Cortex of kidney (tissue), 1 donor: ENCODE measurements at places on chromosomes 16 and 17.

DNA sequence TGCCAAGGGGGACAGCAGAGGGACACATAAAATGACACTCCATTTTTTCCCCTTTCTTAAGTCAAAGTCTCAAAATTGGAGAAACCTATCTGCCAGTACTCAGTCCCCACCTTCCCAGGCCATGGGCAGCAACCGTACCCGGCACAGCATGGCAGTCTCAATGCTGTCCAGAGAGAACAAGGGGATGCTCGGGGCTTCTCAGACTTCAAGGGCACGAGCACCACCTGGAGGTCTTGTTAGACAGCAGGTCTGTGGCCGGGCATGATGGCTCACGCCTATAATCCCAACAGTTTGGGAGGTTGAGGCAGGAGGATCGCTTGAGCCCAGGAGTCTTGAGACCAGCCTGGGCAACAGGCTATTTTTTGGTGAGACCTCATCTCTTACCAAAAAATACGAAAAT, 3.2 kb downstream of the DNAH17 start:
- no peak for DNase-seq

- no peak for DNase-seq
These were observed 89.3 kb downstream of the SDR42E1 start for GRCh38 chr16:81921843-81922584.

DNA sequence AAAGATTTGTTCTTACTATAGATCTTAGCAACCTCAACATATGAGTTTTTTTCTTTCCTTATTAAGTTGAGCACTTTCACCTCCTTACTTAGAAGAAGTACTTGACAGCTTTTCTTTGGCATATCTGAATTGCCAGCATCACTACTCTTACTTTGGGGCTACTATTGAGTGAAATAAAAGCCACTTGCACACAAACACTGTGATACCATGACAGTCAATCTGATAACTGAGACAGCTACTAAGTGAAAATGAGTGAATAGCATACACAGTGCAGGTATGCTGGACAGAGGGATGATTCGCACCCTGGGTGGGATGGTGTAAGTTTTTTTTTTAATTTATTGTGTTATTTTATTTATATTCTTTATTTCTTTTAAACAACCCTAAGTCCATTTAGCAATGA, 13.5 kb upstream of the TENT4B start:
- no peak for DNase-seq

DNA sequence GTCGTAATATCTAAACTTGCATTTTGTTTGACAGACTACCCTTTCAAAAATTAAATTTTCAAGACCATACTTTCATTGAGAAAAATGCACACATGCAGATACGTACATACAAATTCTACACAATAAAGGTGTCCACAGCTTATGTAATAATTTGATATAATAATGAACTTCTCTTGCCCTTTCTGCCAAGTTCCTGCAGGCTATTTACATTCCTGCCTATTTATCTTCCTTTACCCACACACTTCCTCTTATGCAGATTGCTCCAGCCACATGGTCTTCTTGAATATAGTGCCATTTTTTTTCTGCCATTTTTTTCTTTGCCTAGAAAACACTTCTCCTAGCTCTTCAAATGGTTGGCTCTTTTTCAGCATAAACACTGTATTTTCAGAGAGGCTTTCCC, 826.9 kb upstream of the CDH8 start:
- DNase-seq = no peak

- DNase-seq = no peak
These were observed 24.8 kb upstream of the NSRP1 start for GRCh38 chr17:30091771-30092170.

DNA sequence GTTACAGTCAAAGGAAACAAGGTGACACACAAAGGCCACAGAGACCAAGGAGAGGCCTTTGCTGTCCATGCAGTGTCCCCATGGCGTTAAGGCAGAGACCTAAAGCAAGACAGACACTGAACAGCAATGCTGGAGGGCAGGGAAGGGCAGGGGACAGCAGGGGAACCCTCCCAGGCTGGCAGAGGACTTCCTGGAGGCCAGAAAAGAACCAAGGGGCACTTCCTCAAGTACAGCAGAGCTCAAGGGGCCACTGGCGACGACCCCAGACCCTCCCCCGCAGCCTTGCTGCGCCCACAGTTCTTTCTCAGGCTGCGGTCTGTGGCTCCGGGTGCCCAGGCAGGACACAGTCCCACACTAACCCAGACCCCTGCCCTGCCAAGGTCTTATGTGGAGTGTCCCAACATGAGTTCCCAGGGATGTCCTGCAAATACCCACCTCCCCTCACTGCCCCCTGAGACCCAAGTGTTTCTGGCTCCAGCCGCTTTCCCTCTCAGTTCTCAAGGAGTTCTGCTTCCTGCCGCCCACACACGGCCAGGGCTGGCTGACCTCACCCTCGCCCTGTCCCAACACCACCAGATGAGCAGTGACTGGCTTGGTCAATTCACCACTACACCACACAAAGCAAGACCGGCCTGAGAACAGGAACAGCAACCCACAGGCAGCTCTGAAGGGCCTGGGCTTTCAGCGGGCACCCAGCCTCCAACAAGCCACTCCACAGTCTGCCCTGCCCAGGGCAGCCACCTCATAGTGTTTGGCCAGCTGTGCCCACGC, 4.2 kb downstream of the CLCN7 start:
- no peak for DNase-seq

- no peak for DNase-seq
These were observed 20.0 kb downstream of the SBK1 start for GRCh38 chr16:28312327-28312726.

- no peak for DNase-seq
These were observed 834 bp downstream of the DCXR start for GRCh38 chr17:82036634-82037091.

- no peak for DNase-seq
These were observed 25.6 kb downstream of the IGSF6 start for GRCh38 chr16:21626659-21627277.

GRCh38 chr16:4152267-4152666, 36.0 kb upstream of the ADCY9 start:
- DNase-seq = no peak

GRCh38 chr16:7953360-7953759, 620.7 kb downstream of the RBFOX1 start:
- DNase-seq = no peak

DNA sequence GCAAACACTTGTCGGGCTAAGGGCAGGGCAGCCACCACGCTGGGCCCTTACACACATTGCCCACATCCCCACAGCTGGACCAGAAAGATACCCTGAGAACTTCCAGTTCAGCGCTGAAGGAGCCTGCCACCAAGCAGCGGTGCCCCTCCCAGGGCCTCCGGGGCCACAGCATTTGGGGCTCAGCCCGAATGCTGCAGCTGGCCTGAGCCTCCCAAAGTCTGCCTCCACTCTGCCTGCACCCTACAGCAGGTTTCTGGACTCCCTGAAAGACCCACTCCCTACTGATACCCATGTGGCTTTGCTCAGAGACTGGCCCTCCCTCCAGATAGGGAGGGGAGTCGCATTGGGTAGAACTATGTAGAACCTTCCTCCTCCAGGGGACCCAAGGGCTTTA, 1.5 kb downstream of the MCRIP1 start:
- no peak for DNase-seq

- DNase-seq = no peak
These were observed 352.6 kb downstream of the SEC14L1 start for GRCh38 chr17:77493238-77493820.

DNA sequence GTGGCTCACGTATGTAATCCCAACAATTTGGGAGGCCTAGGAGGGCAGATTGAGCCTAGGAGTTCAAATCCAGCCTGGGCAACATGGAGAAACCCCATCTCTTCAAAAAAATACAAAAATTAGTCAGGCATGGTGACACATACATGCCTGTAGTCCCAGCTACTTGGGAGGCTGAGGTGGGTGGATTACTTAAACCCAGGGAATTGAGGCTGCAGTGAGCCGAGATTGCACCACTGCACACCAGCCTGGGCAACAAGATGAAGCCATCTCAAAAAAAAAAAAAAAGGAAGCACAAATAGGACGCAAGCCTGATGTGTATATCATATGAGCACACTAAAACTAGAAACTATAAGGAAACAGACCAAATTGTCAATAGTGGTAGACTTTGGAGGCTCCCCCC, 17.1 kb upstream of the FLCN start:
- DNase-seq = no peak

GRCh38 chr17:69018022-69018615, 42.6 kb downstream of the ABCA9 start:
- no peak for DNase-seq

DNA sequence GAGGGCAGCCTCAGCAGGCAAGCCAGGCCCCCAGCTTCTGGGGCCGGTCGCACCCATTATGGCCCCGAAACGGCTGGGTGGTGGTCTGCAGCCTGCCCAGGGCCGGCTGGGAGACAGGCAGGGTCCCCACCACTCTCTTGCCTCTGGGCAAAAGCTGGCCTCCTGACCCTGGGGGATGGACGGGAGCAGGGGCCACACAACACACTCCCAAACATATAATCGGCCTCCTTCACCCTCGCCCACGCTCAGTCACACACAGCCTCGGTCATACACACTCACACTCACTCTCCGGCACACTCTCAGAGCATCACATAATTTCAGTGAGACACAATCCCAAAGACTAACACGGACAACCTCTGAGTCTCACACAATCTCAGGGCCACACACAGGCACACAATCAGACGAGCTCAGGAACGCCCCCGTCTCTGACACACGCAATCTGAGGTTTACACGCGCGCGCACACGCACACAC, 589 bp downstream of the PEMT start:
- DNase-seq = no peak

DNA sequence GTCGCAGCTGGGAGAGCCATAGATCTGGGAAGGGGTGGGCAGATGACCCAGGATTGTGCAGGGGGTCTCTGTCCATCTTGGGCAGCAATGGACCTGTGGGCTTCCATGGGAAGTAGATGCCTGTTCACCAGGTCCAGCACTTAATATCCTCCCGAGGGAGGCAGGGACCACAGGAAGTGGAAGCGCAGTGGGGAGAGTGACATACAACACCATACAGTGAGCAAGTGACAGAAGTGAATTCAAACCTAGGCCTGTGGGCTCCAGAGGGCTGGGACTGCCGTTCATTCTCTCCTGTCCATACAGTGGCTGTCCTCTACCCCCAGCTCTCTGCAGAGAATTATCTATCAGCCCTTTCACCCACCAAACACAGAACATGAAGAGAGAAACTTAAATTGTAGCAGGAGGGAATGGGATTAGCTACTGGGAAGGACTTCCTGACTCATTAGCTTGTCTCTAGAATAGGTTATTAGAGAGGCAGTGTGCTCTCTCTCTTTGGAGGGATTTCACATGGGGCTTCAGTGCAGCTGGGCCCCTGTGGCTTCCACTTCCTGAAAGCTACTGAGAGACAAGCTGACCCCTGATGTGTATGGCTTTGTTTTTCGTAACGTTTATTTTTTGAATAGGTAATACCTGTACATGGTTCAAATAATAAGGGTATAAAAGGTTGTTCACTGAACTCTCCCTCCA, 13.1 kb upstream of the SEZ6 start:
- DNase-seq = no peak

DNA sequence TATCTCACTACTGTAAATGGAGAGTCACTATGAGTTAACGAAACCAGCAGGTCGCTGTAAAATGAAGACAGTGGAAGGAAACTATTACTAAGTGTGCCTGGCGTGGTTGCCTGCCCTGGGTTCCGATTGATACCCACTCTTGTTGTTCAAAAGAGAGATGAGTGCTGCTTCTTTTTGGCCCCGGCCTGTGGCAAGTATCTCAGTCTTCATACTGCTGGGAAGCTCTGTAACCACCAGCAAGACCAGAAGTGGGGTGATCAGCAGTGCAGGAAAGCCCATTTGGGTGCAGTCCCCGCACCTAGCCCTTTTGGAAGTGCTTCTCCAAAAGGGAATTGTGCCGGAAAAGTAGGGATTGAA, 104.5 kb downstream of the SNX29 start:
- no peak for DNase-seq

DNA sequence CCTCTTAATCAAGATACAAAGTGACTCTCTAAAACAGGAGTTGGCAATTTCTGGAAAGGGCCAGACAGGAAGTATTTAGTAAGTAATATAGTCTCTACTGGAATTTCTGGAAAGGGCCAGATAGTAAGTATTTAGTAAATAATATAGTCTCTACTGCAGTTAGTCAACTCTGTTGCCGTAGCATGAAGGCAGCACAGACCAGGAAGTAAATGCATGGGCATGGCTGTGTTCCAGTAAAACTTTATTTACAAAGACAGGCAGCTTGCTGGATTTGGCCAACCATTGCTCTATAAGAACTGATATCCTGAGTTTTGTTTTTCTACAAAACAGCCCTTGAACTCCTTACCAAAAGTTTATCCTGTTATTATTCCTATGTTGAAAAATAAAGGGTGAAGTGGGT, 16.9 kb downstream of the LDAF1 start:
- no peak for DNase-seq

DNA sequence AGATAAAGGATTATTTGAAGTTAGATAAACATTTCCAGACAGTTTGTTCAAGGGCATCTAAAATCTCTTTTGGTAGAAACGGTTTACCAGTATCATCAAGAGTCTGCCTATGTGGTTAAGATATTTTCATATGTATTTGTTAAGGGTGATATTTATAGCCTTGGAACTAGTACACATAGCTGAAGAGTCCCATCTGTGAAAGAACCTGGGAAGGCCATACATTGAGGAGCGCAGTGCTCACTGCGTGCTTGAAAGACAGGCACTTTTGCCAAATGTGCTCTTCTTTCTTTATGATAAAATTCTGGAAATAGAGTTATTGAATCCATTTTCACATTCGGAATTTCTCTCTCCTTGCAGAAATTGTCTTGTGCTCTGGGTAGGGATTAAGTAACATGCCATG, 7.7 kb downstream of the IGSF6 start:
- no peak for DNase-seq

- DNase-seq = no peak
These were observed 672 bp upstream of the ALKBH5 start for GRCh38 chr17:18182978-18183333.

GRCh38 chr17:35536664-35537171, 760 bp downstream of the SLFN12L start:
- no peak for DNase-seq

DNA sequence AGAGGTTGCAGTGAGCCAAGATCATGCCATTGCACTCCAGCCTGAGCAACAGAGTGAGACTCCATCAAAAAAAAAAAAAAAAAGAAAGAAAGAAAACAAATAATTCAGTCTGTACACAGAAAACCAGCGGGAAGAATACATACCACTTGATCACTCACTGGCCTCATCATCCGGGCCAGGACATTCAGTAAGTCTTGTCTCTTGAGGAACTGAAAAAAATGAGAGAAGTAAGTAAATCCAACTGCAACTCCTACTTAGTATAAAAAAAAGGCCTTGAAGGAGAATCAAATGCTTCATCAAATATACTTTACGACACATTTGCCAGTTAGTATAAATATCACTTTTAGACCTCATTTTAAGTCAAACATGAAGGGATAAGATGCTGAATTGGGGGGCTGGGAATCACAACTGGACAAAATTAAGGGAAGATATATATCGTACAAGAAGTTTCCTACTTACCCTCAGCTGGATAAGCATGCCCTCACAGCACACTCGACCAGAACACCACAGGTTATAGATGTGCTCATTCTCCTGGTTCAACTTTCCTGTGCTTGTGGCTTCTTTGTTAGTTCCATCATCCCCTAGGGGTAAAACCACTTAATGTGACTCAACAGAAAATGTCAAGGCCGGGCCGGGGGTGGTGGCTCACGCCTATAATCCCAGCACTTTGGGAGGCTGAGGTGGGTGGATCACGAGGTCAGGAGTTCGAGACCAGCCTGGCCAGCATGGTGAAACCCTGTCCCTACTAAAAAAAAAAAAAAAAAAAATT, 12.4 kb downstream of the CCDC47 start:
- DNase-seq = no peak

- no peak for DNase-seq
These were observed 9.7 kb downstream of the CTCF start for GRCh38 chr16:67571981-67572431.
